ENCODE measurements at places on chromosomes 4 and X.

DNA sequence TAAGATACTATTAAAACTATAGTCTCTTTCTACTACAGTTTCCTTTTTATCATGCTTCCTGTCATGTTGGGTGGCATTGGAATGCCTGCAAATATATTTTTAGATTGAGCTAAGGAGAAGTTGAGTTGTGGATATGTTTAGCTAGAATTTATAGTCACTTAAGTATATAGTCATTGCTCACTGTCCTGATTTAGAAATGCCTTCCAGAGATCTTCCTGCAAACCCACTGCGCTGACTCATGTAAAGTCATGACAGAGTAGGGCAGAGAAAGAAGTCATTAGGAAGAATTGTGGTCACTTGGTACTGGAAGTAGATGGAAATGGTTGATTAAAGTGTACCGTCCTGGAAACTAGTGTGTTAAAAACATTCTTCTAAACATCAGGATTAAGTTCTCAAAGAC, 490.3 kb upstream of the PABPC4L start:
- no peak for DNase-seq

GRCh38 chr4:167114416-167114971, 119.8 kb downstream of the SPOCK3 start:
- no peak for DNase-seq

- no peak for DNase-seq
Measured at GRCh38 chr4:183807420-183808096, 97.5 kb upstream of the STOX2 start.

- no peak for DNase-seq
Measured at GRCh38 chrX:18825375-18825774, 117.9 kb downstream of the PPEF1 start.

- no peak for DNase-seq
Measured at GRCh38 chrX:49175435-49176274, 4.0 kb downstream of the PLP2 start.

DNA sequence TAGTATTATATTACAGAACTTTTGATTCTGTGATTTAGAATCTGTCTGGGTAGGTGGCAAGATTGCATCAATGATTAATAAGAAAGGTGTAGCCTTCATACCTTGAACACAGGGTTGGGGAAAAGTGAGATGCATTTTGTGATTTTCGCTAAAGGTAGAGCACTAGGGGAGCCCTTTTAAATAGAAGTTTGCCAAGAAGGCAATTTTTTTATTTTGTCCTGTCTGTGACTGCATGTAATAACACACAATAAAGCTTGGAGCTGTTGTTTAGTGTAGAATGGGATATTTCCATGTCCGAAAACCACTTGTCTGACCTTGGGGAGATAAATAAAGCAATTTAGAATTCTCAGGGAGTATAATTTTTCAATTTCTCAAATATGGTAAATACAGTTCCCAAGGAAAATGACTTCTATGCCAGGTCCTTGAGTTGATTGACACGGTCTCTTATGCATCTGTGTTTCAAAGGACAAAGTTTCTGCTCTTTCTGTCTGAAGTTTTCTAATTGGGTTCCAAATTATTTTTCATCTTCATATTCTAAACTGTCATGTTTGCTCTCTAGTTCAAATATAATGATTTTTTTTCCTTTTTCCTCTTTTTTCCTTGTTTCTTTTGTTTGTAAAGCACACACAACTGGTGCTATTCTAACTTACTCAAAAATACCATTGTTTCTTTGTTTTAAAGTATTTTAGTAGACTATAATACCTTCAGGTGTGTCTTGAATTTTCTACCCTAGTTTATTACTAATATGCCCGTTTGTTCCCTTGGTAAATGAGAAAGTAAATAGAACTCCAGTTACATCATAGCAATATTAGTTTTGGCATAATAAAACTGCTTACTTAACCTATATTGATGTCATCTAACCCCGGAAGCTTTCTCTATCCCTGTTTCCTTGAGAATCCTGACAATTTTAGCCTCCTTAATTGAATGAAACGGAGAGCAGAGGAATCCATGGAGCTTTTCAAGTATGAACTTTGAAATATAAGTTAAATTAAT, 87.8 kb upstream of the BMPR1B start:
- no peak for DNase-seq

- peak; percentile 56 for DNase-seq
Measured at GRCh38 chr4:8050555-8051206, 107.9 kb downstream of the ABLIM2 start.

Measured in anterior cingulate cortex (tissue), 58 donors.